Breast epithelium (tissue), 4 donors: ENCODE measurements at places on chromosomes 3 and 15. TPM values are rescaled to one million over a fixed set of nuclear protein-coding genes. Genes with fewer than 3 reads are reported as not detected.

Gene ACP3
- total RNA-seq: 6.9 TPM

Gene SYNPR
- total RNA-seq: not detected

Gene FETUB
- total RNA-seq: not detected

- DNase-seq: no peak
Observed at GRCh38 chr3:23259515-23259914, 56.4 kb downstream of the UBE2E2 start.

DNA sequence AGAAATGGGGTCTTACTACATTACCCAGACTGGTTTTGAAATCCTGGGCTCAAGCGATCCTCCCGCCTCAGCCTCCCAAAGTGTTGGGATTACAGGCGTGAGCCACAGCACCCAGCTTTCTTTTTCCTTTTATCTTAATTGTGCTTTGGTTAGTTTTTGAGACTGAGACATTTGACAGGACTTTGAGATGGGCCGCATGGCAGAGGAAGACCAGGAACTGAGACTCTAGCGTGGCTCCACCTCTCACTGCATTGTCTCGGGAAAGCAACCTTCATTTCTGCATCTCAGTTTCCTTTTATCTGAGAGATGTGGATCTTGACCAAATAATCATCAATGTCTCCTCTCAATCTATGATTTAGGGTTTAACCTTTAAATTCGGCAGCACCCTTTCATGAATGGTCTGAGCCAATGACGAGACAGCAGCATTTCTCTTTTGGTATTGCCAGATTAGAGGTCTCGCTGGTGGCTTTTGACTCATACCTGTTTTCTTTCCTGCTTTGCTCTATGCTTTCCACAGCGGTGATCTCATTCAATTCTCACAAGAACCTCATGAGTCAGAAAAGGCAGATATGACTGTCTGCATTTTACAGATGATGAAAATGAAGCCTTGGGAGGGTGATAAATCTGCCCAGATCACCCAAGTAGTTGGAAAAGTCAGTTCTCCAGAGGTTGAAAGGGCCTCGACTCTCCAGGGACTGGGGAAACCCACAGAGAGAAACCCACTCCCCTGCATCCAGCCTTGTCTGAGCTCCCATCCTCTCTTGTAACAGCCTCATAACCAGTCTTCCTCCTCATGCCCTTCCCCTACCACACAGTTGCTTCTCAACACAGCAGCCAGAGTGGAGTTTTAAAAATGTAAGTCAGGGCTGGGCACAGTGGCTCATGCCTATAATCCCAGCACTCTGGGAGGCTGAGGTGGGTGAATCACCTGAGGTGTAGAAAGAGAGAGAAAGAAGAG, 84.8 kb upstream of the FOXB1 start:
- DNase-seq: no peak

GRCh38 chr3:15272426-15273196, 59.8 kb downstream of the SH3BP5 start:
- DNase-seq: no peak

- DNase-seq: no peak
Observed at GRCh38 chr3:171815973-171816595, 5.8 kb upstream of the PLD1 start.

DNA sequence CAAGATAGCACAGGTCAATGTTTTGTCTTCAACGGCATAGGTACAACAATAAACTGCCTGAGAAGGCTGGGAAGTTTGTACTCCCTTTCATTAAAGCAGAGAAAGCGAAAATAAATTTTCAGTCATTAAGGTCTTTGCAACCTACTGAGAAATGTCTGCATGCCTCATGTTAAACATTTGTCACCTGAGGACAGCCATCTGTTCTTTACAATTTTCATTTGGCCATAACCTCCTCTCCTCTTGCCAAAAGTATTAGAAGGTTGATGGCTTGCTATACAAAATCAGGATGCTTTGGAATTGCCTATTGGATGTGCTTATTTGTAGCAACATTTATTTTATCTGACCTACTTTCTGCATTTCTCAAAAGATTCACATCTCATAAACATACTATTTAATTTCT, 122.7 kb downstream of the GOLIM4 start:
- DNase-seq: no peak

DNA sequence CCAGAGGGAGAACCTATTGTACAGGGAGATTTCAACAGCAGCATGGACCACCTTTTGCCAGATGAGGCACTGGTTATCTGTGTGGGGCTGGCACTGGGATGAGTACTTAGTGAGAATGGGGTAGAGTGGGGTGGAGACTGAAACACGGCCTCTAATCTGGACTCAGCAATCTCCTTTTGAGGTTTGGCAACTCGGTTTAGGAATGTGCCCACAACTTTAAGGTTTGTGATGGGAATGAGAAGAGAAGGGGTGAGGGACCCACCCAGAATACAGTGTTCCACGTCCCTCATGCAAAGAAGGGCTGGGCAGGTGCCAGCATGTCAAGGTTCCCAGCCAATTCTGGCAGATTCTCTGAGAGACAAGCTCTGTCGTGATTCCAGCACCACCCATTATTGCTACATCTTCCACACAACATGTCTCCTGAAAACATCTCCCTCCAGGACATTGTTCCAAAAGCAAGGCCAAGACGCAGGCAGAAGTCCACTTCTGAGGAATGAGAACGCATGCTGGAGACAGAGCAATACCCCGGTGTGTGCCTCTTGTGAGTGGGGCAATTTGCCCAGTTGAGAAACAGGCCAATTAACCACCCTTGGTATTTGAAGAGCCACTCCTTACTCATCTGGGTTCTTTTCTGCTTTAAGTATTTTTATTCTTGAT, 37.5 kb upstream of the CCR4 start:
- no peak for DNase-seq

GRCh38 chr3:169750665-169751064, 14.2 kb downstream of the TERC start:
- DNase-seq: no peak
